Hair follicle dermal papilla cell (primary cell): ENCODE measurements at places on chromosomes 1 and 21. TPM values are rescaled to one million over a fixed set of nuclear protein-coding genes. Genes with fewer than 3 reads are reported as not detected.

The SLC35D1 gene
- 17.1 and 18.5 TPM in 2 replicates for total RNA-seq

The FMN2 gene
- 9.4 and 12.8 TPM in 2 replicates for total RNA-seq

The CACHD1 gene
- 30.4 and 40.4 TPM in 2 replicates for total RNA-seq

The CIART gene
- 16.6 and 20.2 TPM in 2 replicates for total RNA-seq

The COL16A1 gene
- total RNA-seq = 240 and 317 TPM in 2 replicates

The ITLN2 gene
- not detected in 2 replicates for total RNA-seq

The PDC gene
- total RNA-seq = not detected in 2 replicates

The DIRAS3 gene
- total RNA-seq = 2.2 and 6.5 TPM in 2 replicates

The CLIC4 gene
- total RNA-seq = 487 and 491 TPM in 2 replicates

The S100A8 gene
- not detected in 2 replicates for total RNA-seq

The FCRL5 gene
- not detected in 2 replicates for total RNA-seq

The ADAMTS1 gene
- total RNA-seq = 102 and 111 TPM in 2 replicates

The TMEM51 gene
- total RNA-seq = 1.5 and 1.7 TPM in 2 replicates

The C1QA gene
- not detected in 2 replicates for total RNA-seq

The TRAF3IP3 gene
- under 0.01 TPM in 1 of 2 replicates, not detected in the other for total RNA-seq

The ST6GALNAC5 gene
- total RNA-seq = 81.5 and 135 TPM in 2 replicates

The ADORA3 gene
- total RNA-seq = not detected in 2 replicates

The IL6R gene
- total RNA-seq = 25.7 and 29.7 TPM in 2 replicates

The PGBD5 gene
- 0.12 and 0.16 TPM in 2 replicates for total RNA-seq

The NADK gene
- total RNA-seq = 77.8 and 86.5 TPM in 2 replicates

The PLPPR4 gene
- 4.6 and 8.8 TPM in 2 replicates for total RNA-seq

The CYP4A22 gene
- total RNA-seq = not detected in 2 replicates

The CD247 gene
- total RNA-seq = not detected in 2 replicates

The KRTAP22-1 gene
- total RNA-seq = not detected in 2 replicates
